ENCODE measurements at places on chromosomes 1 and 21.

DNA sequence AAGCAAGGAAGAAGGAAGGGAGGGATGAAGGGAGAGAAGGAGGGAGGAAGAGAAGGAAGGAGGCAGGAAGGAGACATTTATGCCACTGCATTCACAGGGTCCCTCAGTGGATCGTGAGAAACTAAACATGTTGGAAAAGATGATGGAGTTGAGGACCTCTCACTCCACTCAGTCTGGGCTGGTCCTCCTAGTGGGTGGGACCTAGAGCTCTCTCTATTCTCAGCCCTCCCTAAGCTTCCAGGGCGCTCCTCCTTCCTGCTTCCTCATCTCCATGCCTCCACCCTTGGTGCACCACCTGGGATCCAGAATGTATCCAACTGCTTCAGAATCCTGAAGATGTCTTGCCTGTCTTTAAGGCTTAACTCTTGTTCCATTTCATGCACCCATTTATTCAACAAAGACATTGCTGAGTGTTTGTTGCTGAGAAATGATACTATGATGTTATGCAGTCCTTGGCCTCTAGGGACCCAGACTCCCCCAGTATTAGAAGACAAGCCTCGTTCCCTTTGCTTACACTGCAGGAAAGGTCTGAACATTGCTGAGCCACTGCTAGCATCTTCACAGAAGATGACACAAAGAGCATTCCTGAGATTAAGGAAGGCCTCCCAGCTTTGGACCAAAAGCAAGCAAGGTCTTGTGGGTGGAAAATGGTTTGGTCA is 88.5 kb downstream of the BEND5 start:
- no peak for DNase-seq

DNA sequence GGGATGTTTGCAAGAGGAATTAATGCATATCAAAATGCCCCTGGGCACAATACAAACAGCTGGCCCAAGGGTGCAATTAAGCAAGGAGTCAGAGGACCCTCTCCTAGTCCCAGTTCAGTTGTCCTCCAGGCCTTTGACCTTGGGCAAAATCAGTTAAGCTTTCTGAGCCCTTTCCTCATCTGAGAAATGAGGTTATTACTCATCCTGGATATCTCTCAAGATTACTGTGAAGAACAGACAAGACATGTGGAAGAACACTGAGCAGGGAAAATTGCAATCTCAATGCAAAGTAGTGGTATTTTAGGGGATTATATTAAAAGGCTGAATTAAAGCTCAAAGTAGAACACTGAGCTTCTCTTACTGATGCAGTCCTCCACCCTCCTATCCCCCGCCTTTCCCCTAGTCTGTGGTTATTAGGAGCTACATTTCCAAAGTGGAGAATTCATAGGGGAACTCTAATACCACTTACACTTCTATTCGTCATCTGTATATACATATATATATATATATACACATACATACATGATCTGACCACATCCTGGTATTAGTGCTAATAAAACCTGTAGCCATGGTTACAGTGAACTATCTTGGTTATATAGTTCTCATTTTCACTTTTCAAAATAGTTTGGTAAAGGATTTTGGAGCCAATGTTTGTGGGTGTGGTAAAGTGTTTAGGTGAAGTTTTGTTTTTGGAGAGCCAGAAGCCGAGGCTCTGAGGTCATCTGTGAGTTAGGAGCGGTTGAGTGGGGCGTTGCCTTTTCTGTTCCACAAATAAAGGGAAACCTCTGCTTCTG is 18.1 kb downstream of the KIAA0040 start:
- DNase-seq, result no peak

DNA sequence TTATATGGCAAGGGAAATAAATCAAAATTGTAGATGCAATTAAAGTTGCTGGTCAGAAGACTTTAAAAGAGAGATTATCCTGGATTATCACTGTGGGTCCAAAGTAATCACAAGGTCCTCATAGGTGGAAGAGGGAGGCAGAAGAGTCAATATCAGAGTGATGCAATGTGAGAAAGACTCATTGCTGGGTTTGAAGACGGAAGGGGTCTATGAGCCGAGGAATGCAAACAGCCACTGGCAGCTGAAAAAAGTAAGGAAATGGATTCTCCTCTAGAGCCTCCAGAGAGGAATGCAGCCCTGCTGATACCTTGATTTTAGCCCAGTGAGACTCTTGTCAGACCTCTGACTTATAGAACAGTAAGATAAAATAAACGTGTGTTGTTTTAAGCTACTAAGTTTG is 59.8 kb upstream of the MUTYH start:
- no peak for DNase-seq

DNA sequence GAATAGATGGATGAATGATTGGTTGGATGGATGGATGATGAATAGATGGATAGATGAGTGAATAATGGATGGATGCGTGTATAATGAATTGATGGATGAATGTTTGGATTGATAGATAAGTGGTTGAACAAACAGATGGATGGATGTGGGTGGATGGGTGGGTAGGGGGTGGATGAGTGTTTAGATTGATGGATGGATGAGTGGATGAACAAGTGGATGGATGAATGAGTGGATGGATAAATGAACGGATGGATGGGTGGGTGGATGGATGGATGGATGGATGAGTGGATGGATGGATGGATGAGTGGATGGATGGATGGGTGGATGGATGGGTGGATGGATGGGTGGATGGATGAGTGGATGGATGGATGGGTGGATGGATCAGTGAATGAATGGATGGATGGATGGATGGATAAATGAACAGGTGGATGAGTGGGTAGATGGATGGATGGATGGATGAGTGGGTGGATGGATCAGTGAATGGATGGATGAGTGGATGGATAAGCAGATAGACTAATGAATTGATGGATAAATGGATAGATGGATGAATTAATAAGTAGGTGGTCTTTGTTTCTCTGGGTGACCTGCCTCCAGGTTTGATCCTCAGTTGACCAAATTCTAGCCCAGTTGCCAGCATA is 64.3 kb downstream of the SPSB1 start:
- DNase-seq, result no peak

Measured in CD4-positive, alpha-beta T cell treated with Interleukin-6 at 100 ng/mL for 8 hours (primary cell).